ENCODE measurements at places on chromosomes 4 and X.

GRCh38 chrX:109301177-109301576, 180.7 kb downstream of the GUCY2F start:
- no peak for DNase-seq

DNA sequence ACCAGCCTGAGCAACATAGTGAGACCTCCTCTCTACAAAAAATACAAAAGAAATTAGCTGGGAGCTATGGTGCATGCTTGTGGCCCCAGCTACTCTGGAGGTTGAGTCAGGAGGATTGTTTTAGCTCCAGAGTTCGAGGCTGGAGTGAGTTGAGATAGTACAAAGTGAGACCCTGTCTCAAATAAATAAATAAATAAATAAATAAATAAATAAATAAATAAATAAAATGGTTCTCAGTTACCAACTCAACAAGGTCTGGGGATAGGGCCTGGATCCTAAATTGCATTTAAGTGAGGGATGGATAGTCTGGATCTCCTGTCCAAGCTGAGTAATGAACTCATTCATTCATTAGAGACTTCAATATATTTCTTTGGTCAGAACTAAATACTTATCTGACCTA, 115.7 kb upstream of the IL1RAPL2 start:
- no peak for DNase-seq

GRCh38 chr4:95857761-95858160, 17.9 kb downstream of the PDHA2 start:
- no peak for DNase-seq

- DNase-seq, result no peak
These were observed 5.7 kb downstream of the ZNF275 start for GRCh38 chrX:153339662-153340061.

DNA sequence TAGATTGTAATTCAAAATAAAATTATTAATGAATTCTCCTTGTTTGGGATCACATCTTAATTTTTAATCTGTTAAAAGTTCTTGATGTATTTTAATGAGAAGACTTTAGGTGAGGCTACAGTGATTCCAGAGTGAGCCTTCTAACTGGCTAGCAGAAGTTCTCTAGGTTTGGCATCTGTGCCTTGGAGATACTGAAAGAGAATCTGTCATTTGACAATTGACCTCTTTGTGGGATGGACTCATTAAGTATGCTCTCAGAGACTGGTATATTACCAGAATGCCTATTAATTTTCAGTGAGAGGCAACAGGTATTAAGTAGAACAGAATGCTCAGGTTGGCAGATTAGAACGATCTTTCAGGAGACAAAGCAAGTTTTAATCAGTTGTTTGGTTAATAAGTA, 10.2 kb downstream of the CCNG2 start:
- no peak for DNase-seq

- DNase-seq, result no peak
These were observed 7.5 kb upstream of the RNF4 start for GRCh38 chr4:2461246-2461960.

GRCh38 chr4:173246719-173247118, 78.1 kb downstream of the GALNT7 start:
- DNase-seq, result no peak

DNA sequence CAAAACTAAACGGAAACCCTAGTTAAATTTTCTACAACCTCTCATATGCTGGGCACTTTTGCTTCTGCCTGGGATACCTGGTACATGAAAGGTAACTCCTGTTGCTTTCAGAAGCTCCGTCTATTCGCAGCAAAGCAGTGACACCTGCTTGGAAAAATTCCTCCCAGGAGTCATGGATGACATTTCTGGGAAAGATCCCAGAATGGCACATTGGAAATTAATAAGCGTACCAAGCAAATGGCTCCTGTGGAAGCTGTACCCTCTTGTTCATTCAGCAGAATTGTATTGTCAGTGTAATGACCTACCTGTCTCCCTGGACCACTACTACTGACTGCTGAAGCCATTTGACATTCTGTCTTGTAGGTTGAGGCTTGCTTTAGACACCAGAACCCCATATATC, 349.7 kb upstream of the NOCT start:
- DNase-seq, result no peak

DNA sequence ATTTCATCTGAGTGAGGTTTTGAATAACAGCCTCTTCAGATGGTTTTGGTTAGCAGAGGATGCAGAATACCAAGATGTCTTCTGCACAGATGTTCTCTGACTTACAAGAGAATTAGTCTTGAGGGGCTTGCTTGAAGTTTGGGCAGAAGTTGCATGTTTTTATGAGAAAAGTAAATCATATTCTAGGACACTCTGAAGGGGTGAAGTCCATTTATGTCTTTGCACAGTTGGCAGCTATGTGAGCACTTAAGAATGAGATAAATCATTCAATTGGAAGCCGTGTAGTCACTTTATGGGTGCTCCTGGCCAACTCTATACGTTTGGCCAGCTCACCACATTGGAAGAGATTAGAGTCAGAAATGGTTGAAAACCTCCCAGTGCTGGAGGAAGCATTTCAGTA, 252.7 kb upstream of the KCNIP4 start:
- no peak for DNase-seq

GRCh38 chr4:55723403-55723802, 87.3 kb upstream of the NMU start:
- DNase-seq, result no peak

GRCh38 chr4:25713812-25714211, 58.2 kb downstream of the SLC34A2 start:
- no peak for DNase-seq

DNA sequence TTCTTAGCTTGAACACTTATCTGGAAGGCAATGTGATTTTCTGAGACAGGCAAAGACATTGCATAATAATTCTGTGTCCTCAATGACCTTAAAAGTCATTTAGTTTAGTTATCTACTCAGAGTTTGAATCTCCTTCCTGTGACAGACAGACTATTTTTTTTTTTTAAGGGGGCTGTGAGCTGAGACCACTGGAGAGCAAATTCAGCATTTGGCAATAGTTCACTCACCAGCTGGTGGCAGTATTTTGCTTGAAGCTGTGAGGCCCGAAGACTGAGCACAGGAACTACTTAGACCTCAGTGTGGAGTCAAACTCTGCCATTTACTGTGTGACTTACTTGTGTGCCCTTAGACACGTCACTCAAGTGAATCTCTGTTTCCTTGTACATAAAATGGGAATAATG, 22.9 kb upstream of the CPE start:
- DNase-seq, result no peak

- no peak for DNase-seq
These were observed 114.4 kb downstream of the FRAS1 start for GRCh38 chr4:78171482-78171881.

- no peak for DNase-seq
These were observed 323.4 kb downstream of the PCDH7 start for GRCh38 chr4:31043382-31044062.

GRCh38 chrX:69000877-69001276, 164.4 kb downstream of the PJA1 start:
- DNase-seq, result no peak

GRCh38 chrX:87583679-87584078, 66.1 kb downstream of the KLHL4 start:
- no peak for DNase-seq

DNA sequence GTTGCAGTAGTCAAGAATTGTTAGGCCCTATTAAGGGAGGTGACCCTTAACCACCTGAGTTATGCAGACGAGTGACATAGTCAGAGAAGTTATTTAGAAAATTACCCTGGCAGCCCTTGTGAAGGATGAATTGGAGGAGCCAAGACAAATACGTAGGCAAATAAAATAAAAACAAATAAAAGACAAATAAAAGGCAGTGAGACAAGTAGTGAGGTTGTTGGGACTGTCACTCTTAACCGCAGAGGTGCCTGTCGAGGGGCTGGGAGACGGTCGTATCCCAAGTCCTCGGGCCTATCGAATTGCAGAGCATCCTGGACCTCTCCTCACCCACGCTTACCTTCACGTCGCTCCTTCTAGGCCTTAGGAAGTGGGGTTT, 58.0 kb upstream of the ZC4H2 start:
- DNase-seq, result no peak

DNA sequence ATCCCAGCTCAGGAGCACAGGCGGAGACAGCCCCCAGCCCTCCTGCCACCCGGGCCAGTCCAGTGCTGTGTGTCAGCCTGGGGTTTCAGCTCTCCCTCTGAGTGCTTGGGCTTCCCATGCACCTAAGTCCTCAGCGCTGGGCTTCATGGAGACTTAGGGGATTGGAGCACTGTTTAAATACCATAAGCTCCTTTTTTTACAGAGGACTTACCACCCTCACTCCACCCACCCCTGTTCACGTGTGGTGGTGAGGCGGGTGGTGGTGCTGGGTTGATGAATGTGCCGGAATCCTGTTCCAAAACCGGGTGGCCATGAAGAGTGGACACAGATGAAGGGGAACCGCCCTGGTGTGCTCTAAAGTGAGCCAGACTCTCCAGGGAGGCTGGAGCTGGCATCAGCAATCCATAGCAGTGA, 66.9 kb downstream of the PSAPL1 start:
- DNase-seq, result no peak

- no peak for DNase-seq
These were observed 5.3 kb downstream of the EXOC1L start for GRCh38 chr4:55824865-55825264.

DNA sequence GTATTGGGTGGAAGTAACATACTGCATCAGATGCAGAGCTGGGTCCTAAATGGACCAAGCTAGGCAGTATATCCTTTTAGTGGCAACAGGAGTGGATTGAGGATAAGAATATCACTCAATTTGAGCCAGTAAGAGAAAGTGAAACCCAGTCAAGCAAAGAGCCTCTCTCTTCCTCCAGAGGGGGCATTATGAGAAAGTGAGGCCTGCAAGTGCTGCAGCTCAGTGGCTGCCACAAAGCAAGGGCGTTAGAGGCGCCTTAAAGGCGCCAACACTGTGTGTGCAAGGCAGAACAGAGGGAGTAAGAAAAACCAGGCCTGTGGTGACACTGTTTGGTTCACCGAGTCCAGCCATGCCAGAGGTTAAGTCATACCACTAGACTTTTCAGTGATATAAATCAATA, 17.5 kb downstream of the STX18 start:
- no peak for DNase-seq

- DNase-seq, result no peak
These were observed 3.6 kb downstream of the CCNQ start for GRCh38 chrX:153595387-153595786.

- DNase-seq, result peak; percentile 8
These were observed 28.2 kb upstream of the CENPU start for GRCh38 chr4:184762100-184762499.

- no peak for DNase-seq
These were observed 59.3 kb downstream of the MAD2L1 start for GRCh38 chr4:120007191-120007871.

- no peak for DNase-seq
These were observed 223.9 kb upstream of the ANKRD50 start for GRCh38 chr4:124936427-124936826.

DNA sequence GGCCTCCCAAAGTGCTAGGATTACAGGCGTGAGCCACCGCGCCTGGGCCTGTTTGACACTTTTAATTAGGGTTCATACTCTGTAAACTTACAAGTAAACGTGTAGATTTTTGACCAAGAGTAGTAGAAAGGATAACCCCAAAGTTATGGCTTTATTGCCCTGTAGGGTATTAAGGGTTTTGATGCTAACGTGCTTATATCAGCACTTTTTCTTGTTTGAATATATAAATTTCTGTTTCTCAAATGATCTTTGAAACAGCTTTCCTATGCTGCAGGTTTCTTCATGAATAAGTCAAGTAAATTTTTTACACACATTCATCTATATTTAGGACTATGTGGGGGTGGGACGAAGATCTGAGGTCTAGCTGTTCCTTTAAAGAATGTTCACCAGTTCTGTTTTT, 29.3 kb upstream of the REPS2 start:
- no peak for DNase-seq

Data from stimulated activated CD4-positive, alpha-beta T cell treated with anti-CD3 and anti-CD28 coated beads, Interleukin-12 subunit alpha, Interleukin-12 subunit beta, amount 100 ng/mL, for 24 hours (primary cell).